Tibial nerve (tissue), 4 donors: ENCODE measurements at places on chromosomes 2 and 18.

GRCh38 chr2:4502230-4502843 lies 799.0 kb downstream of the DCDC2C start:
- no peak for DNase-seq

DNA sequence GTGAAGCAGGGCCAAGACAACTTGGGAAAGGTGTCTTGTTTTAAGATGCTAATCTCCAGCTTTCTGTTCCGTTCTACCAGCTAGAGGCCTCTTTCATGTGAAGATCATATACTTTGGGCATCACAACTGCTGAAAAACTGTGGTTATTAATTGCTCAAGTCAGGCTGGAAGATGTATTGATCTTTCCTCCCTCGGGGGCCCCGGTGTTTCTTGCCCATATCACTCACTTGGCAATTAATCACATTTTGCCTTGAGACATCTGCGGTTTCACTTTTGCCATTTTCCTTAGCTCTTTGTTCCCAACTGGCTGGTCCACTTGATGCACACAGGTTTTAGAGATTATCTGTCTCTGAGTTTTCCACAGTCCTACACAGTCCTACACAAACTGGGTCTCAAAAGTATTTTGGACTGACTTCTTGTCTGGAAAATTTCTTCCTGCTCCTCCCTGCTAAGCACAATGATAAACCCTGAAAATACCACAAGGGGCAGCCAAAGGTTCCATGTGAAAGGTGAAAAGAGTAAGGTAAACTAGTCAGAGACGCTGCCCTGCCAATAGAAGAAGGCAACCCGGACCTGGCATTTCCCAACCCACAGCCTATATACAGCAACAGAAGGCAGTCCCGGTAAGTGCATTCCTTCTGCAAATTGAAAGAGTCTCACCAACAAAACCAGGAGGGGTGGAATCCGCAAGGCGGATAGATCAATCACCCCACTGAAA lies 181.0 kb downstream of the AFF3 start:
- no peak for DNase-seq

GRCh38 chr18:12991821-12992179 lies 638 bp downstream of the CEP192 start:
- DNase-seq: no peak

GRCh38 chr2:138536302-138536701 lies 34.7 kb downstream of the SPOPL start:
- no peak for DNase-seq

DNA sequence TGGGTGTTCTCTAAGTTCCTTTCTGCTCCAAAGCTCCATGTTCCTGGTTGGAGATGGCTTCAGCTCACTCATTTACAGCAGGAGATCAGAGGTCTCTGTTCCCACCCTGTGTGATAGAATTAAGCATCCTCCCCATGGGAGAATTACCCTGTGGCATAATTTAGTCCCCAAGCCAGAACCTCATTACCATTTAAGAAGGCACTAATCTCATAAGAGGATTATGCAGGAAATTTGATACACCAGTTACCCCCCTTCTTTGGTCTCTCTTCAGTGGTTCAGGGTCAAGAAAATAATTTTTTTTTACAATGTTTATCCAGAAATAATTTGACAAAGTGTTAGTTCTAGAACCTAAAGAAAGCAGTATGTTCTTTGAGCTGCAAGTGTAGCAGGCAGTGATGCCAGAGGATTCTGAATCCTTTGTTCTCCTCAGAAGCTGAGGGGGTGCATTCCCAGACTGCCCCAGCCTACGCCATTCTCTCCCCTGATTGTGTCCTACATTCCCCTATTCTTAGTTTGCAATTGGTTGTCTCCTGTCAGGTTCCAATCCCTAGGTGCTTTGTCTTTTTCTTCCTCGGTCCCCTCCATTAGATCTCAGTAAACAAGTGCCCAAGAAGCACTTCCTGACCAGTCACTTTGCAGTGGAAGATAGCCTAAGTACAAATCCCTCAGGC lies 163.6 kb downstream of the PRKCE start:
- DNase-seq: no peak

DNA sequence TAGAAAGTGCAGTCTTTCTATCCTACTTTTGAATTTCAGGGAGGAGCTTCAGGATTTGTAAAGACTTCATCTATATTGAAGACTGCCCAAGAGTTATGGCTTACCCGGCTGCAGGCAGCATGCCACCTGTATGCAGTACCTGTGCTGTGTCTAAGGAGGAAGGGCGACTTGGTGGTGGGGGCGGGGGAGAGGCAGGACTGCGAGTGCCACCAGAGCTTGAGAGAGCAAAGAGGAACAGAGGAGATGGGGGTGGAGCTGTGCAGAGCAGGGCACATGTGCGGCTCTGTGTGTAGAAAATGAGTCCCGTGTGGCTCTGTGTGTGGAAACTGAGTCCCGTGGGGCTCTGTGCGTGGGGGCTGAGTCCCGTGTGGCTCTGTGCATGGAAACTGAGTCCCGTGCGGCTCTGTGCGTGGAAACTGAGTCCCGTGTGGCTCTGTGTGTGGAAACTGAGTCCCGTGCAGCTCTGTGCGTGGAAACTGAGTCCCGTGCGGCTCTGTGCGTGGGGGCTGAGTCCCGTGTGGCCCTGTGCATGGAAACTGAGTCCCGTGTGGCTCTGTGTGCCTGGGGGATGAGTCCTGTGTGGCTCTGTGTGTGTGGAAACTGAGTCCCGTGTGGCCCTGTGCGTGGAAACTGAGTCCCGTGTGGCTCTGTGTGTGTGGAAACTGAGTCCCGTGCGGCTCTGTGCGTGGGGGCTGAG lies 43.2 kb downstream of the LDLRAD4 start:
- no peak for DNase-seq

- DNase-seq: no peak
Observed at GRCh38 chr18:4004183-4004829, 450.8 kb downstream of the DLGAP1 start.

GRCh38 chr2:2742726-2743125 lies 411.7 kb upstream of the MYT1L start:
- DNase-seq: no peak

DNA sequence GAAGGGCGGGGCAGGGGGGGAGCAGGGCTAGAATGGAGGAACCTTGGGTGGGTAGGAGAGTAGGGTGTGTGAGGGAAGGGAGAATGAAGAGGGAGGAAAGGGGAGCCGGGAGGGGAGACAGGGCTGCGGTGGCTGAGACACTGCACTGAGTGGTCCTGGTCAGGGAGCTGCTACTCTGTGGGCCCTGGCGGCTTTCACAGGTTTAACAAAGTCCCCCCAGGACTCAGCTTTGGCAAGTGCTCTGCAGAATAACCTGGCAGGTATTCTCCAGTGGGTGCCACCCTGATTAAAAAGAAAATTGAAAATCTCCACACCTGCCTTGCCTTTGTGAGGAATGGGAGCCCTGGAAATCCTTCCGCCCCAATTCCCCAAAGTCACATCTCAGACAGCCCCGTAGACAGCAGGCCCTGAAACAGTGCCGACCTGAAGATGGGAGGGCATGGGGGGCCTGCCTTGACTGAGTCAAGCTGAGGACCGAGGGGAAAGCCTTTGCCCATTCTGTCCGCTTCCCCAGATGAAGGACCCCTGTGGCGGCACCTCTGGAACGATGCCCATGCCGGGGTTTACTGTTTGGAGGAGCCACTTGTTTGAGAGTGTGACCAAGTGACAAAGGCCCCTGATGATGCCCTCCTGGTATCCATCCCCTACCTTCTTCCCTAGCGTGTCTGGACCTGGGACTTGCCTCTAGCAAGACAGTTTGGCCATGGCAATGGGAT lies 43.6 kb upstream of the OTOS start:
- no peak for DNase-seq

DNA sequence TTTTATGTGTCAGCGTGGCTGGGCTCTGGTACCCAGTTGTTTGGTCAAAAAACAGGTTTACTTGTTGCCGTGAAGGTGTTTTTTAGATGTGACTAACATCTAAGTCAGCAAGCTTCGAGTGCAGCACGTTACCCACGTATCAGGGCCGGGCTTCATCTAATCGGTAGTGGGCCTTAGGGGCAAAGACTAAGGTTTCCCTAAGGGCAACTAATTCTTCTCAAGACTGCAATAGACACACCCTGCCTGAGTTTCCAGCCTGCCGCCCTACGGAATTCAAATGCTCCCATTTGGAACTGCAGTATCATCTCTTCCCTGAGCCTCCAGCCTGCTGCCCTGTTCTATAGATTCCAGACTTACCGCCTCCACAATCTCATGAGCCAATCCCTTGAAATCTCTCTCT lies 27.7 kb downstream of the FHL2 start:
- no peak for DNase-seq

DNA sequence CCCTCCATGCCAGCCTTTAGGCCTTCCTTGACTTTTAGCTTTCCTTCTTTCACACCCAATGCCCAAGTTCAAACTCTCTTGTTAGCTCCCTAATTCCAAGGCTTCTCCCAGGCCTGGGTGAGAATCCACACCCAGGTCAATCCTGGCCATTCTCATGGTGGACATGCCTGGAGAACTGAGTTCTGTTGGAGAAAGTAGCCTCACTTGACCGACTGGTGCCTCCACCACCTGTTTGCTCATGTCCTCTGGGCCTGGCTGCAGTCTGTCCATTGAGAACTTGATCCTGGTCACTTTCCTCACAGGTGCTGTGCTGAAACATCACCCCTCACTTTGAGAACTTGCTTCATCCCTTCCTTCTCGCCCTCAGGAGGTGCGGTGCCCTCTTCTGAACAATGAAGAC lies 189.1 kb upstream of the TWIST2 start:
- DNase-seq: no peak

- DNase-seq: no peak
Observed at GRCh38 chr2:10859278-10859677, 46.7 kb upstream of the PDIA6 start.

DNA sequence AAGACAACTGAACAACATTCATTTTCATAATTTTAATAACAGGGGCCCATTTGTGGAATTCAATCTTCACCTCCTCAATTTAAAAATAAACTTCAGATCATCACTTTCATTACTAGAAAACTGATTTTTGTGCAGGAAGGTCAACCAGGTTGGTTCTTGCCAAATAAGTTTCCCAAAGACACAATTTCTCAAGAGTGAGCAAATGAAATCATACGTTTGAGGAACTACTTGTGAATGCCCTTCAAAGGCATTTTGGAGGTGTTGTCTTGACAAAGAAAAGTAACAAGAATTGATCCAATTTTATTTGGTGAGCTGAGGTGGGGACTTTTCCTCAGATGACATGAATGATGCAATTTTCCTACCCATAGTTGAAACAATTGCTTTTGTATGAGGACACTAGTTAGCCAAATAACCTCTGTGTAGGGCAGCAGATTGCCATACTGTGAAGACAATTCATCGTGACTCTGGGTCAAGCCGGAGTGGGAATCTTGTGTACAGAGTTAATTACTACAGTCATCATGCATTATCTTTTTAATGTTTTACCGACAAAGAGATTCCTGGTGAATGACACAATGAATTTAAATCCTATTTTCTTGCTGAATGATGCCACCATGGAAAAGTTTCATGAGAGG lies 121.8 kb downstream of the TGFA start:
- no peak for DNase-seq
